NAMALWA (cell line): ENCODE measurements at places on chromosomes 13 and 19.

- DNase-seq = no peak
Measured at GRCh38 chr13:113920606-113921286, 53.1 kb downstream of the C13orf46 start.

GRCh38 chr19:53915000-53915399 is 5.9 kb downstream of the CACNG7 start:
- peak; percentile 34 for DNase-seq

DNA sequence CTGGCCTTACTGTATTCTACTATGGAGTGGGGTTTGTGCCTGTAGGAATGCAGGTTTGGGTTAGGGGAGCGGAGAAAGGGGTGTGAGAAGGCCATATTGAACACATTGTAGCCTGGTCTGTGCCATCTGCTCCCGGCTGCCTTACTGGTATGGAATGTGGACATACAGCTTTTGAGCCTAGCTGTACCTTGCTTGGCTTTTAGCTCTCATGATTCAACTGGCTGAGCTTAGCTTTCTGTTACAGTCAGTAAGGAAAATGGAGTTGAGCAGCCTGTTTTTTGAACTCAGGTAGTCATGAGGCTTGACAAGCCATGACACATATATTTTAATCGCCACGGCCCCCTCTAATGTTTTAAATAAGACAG is 41.6 kb downstream of the ARHGAP35 start:
- no peak for DNase-seq

DNA sequence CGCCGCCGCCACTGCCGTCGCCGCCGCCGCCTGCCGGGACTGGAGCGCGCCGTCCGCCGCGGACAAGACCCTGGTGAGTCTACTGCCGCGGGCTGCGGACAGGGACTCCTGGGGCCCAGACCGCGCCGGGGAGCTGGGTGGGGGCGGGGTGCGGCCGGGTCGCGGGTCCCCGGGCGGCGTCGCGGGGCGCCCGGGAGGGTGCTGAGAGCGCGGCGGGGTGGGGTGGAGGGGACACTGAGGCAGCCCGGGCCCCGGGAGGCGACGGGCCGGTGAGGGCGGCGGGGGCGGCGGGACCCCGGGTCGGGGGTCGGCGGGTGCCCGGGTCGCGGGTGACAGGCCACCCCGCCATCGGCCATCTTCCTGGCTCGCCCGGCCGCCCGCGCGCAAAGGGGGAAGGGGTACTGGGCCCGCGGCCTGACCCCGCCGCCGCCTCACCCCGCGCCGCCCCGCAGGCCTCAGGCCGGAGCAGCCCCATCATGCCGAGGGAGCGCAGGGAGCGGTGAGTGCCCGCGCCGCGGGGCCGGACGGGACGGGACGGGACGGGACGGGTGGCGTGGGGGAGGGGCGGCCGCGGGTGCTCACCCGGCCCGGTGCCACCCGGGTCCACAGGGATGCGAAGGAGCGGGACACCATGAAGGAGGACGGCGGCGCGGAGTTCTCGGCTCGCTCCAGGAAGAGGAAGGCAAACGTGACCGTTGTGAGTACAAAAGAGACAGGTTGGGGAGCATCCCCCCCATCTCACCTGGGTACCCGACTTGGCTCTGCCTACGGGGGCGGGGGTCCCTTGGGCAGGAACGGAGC is 489 bp downstream of the CCNE1 start:
- peak; percentile 12 for DNase-seq

DNA sequence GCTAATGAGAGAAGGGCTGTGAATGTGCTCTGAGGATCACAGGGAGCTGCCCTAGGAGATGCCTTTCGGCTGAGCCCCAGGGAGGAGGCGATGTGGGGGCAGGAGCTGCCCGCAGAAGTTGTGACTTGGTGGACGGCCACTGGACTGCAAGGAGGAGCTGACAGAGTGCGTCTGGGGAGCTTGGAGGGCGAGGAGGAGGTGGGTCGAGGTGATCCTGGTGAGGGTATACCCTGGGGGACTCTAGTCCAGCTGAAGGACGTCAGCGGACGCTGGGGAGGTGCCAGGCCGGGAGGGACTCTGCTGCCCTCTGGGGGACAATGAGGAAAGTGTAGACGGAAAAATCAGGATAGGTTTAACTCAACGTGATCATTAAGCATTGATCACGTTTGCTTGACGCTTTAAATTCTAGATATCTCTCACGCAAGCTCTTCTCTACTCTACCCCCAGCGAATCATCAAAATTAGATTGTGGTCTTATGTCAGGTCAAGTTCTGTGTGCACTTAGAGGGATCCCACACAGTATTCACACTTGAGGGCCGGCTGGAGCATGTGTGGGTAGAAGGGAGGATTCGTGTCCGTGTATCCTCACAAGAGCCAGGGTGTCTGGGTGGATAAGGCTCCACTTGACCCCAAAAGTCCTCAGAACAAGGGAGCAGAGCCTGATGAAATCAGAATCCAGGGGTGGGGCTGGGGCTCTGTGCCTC is 3.3 kb upstream of the CEACAM7 start:
- peak; percentile 31 for DNase-seq

- DNase-seq = no peak
Measured at GRCh38 chr13:105048677-105049076, 1486.8 kb downstream of the EFNB2 start.

- DNase-seq = no peak
Measured at GRCh38 chr13:48000559-48001113, 437 bp downstream of the SUCLA2 start.

DNA sequence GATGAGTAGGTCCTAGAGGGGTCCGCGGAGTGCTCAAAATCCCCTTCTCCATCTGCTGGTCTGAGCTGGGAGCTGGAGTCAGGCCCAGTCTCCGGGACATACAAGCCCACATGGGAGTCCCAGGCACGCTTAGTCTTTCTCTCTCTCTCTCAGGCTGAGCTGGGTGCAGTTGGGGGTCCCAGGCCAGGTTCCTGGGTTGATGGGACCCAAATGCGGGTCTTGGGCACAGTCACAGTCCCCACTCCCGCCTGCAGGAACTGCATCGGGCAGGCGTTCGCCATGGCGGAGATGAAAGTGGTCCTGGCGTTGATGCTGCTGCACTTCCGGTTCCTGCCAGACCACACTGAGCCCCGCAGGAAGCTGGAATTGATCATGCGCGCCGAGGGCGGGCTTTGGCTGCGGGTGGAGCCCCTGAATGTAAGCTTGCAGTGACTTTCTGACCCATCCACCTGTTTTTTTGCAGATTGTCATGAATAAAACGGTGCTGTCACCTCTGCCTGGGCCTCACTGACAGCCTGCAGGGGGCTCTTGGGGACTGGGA is 23.8 kb downstream of the CYP4F12 start:
- peak; percentile 34 for DNase-seq

DNA sequence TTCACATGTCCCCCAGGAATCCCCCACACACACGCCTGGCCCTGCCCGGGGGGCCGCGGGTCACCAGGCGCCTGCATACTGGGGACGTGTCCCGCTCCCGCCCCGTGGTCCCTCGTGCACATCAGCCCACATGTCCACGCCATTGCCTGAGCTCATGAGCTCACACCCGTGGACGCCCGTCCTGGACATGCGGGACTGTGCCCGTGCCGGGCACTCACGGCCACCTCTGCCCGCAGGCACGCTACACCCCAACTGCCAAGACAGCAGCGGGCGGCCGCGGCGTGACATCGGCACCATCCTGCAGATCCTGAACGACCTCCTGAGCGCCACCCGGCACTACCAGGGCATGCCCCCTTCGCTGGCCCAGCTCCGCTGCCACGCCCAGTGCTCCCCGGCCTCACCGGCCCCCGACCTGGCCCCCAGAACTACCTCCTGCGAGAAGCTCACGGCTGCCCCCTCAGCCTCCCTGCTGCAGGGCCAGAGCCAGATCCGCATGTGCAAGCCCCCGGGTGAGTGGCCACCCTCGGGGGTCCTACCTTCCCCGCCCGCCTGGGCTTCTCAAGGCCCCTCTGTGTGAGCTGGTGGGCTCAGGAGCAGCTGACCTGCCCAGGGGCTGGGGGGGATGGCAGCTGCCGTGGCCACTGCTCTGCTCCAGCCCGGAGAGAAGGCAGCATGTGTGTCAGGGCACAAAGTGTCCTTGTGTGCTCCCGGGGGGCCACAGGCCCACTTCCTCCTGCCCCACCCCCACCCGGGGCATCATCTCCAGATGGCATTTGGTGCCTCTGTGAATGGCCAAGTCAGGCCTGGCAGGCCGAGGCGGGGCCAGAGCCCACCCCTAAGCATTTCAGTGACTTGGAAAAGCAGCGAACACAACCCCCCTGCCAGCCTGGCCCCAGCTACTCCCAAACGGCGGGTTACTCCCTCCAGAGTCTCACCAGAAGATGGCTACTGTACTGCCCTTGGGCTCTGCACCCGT is 7.1 kb downstream of the MIDN start:
- DNase-seq = no peak

DNA sequence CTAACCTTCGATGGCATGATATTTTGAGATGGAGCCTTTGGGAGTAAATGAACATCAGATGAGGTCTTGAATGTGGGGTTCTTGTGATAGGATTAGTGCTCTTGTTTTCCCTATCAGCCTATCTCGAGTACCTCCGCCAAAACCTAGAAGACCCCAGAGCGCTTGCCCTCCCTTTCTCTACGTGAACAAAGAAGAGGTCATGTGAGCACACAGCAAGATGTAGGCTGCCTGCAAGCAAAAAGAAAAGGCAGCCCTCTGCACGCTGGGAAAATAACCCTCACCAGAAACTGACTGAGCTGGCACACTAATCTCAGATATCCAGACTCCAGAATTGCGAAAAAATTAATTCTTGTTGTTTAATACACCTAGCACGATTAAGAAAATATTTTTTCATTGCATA is 799.8 kb upstream of the SLC10A2 start:
- DNase-seq = no peak

DNA sequence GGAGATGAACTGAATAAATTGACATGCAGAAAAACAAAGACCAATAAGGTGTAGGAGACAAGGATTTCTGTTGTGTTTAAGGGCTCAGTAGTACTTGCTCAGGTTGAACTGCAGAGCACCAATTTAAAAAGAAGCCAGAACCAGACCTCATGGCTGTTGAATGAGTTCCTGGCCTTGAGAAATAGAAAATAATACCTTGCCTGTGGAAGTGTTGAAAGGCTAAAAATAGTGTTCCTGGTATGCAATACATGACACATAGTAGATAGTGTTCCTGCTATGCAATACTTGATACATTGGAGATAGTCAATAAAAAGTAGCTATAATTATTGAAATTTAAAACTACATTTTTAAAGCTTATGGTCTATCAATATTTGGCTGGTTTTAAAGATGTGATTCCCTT is 595.8 kb downstream of the PCDH9 start:
- DNase-seq = no peak

GRCh38 chr19:13985771-13986347 is 20.3 kb downstream of the RFX1 start:
- DNase-seq = no peak

GRCh38 chr13:85520445-85520844 is 278.8 kb downstream of the SLITRK6 start:
- DNase-seq = no peak

- DNase-seq = no peak
Measured at GRCh38 chr13:37383046-37383445, 215.5 kb downstream of the POSTN start.

GRCh38 chr13:50995854-50996253 is 86.3 kb downstream of the RNASEH2B start:
- DNase-seq = no peak

GRCh38 chr13:112634102-112634501 is 46.1 kb upstream of the TUBGCP3 start:
- DNase-seq = no peak

- DNase-seq = peak; percentile 99
Measured at GRCh38 chr19:40716482-40717324, at the start of the genes COQ8B and ITPKC. TSS of gene COQ8B (minus strand) at chr19:40716886. CDS start at chr19:40714632, 2,254 bp downstream. TSS of gene ITPKC (plus strand) at chr19:40717112. CDS start at chr19:40717136, 24 bp downstream.

- no peak for DNase-seq
Measured at GRCh38 chr13:44045180-44045562, 165.5 kb downstream of the LACC1 start.

DNA sequence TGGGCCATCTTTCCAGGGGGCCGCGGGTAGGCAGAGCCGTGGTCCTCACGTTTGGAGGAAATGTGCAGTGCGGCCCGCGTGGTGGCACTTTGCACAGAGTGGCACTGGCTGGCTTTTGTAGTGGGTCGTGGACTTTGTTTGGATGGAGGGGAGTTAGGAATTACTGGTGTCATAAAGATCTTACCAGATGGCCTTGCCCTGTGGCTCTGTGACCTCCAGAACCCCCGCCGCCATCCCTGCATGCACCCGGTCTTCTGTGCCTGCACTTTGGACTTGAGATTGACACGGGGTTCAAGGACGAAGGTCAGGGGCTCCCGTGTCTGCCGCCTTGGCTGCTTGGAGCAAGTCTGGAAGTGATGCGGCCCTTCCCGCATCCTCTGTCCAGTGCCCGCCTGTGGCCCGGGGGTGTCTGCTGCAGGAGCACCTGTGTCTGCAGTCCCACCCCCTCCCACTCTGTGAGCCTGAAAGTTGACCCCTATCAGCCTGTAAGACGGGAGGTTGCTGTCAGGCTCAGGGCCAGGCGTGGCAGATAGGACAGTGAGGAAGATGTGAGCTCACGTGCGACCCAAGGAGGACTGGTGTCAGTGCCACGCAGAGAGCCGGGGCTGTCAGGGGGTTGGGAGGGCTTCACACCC is 2.2 kb downstream of the GNA11 start:
- DNase-seq = no peak

DNA sequence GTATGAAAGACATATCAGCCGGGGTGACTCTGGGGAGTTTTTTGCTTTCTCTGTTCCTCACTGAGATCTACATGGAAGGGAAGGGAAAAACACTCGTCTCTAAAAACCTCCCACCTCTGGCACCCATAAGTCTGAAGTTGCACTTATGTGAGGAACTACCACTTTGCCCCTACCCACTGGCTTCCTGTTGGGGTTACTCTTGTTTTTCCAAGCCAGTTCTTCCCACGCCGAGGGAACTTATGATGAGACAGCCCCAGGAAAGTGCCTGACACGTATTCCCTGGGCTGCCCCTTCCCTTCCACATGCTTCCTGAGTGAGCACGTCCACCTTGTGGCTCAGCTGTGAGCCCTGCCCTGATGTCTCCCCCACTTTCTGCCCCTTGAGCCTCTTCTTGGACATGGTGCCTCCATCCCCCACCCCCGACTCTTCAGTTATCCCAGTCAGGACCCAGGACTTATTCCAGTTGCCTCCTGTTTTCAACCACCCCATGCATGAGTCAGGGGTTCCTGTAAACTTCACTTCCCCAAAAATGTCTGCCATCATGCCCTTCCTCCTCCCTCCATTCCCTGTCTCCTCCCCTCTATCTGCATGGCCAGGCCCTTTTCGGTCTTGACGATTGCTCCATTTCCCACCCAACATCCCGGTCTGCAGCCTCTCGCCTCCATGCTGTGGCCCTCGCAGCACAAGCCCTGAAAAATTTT is 5.1 kb upstream of the SIGLEC7 start:
- DNase-seq = no peak

DNA sequence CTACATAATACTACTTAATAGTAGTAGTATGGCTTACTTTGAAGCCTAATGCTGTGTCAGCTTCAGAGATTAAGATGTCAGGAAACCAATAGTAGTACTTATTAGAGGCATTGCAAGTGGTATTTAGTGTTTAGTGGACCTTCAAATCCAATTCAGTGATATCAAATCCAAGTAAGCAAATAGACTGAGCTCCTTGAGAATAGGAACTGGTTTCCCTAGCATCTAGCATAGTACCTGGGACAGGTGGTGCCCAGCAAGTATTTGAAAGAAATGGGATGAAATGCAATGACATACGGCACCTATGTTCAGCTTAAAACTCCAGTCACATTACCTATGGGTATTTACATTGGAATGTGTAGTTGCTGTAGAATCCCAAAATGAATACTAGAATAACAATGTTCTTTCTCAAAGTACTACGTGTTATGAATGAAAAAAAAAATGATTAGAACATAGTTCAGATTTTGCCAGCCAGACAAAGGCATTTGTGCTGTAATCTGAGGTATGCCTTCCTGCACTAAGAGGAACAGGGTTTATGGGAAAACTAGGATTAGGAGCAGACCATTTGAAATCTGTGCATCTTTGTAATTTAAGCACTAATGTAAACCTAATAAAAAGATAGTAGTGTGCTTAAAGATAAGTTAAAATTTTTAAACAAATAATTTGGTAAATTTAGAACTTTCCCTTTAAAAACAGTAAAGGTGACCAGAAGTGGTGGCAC is 17.1 kb downstream of the LSM14A start:
- no peak for DNase-seq
